ENCODE measurements at places on chromosomes 1 and 21.

- DNase-seq: no peak
Observed at GRCh38 chr1:56125316-56125715, 454.0 kb downstream of the PLPP3 start.

- DNase-seq: no peak
Observed at GRCh38 chr1:67814121-67814772, 19.0 kb downstream of the GNG12 start.

DNA sequence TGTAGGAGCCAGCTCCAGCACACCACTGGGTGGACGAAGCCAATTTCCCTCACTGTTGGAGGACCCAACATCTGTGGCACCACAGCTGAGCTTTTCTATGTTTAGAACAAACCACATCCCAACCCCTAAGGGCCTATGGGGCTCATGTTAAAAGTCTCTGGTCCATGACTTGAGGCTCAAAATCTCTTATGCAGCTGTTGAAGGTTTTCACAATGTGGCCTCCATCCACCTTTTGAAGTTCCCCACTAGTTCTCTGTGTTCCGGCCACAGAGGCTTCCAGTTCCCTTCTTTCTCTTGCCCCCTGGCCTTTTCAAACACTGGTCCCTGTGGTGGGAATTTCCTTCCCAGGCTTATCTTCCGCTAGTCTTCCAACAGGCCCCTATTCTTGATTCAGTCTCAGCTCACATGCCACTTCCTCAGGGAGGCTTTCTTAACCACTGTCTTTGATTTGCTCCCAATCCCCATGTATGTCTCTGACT lies 3.9 kb upstream of the IFNLR1 start:
- DNase-seq: no peak

- DNase-seq: no peak
Observed at GRCh38 chr1:222049176-222049575, 307.3 kb upstream of the DUSP10 start.

- DNase-seq: no peak
Observed at GRCh38 chr1:98373056-98373455, 288.5 kb upstream of the SNX7 start.

Data from activated CD8-positive, alpha-beta memory T cell treated with anti-CD3 and anti-CD28 coated beads for 1 hour (primary cell).